ENCODE measurements at places on chromosomes 16 and 17.

DNA sequence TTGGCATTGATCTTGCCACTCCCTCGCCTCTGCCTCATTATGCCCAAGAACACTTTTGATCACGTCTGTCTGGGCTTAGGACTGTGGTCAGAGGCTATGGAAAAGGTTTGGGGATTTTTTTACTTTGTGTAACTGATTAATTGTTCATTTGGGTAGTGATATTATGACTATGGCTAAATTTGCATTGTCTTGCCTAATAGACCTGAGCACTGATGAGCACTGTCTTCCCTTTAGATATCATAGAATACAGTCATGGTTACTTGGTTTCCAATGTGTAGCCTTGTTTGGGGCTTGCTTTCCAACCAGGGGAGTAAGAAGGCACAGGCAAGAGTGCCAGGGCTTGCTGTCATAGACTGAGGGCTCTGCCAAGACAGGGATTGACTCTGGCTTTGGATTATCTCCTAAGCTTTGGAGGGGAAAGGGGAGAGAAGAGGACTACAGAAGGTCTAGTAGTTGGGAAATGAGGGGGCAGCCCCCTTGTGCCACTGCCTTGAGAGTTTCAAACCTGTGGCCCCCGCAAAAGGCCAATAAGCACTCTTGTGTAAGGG is 13.7 kb downstream of the LIMD2 start:
- no peak overlapping the region for H3K4me3 ChIP-seq
- H3K27ac ChIP-seq, result no peak overlapping the region
- H3K4me1 ChIP-seq, result peaks cover 18% of the 10 kb centered on the region
- H3K27me3 ChIP-seq, result no peaks in the 10 kb centered on the region

DNA sequence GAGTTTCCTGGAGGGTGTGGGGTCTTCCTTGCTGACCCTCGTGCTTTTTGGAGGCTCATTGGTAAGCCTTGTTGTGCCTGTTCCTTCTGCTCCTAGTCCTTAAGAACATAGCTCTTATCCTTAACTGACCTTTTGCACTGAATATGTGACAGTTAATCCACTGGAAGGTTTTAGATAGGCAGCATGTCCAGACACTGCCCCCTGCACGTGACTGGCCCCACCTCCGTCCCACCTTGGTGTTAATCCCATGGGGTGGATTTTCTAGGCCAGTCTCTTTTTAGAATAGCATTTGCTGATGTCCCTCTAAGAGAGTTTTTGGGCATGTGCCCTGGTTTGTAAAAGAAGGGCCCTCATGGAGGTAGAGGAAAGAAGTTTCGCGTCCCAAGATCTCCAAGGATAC is 58.3 kb downstream of the RBFOX1 start:
- DNase-seq, result no peak
- no peaks in the 10 kb centered on the region for H3K36me3 ChIP-seq
- no peak overlapping the region for H3K4me3 ChIP-seq
- no peak overlapping the region for H3K27ac ChIP-seq

DNA sequence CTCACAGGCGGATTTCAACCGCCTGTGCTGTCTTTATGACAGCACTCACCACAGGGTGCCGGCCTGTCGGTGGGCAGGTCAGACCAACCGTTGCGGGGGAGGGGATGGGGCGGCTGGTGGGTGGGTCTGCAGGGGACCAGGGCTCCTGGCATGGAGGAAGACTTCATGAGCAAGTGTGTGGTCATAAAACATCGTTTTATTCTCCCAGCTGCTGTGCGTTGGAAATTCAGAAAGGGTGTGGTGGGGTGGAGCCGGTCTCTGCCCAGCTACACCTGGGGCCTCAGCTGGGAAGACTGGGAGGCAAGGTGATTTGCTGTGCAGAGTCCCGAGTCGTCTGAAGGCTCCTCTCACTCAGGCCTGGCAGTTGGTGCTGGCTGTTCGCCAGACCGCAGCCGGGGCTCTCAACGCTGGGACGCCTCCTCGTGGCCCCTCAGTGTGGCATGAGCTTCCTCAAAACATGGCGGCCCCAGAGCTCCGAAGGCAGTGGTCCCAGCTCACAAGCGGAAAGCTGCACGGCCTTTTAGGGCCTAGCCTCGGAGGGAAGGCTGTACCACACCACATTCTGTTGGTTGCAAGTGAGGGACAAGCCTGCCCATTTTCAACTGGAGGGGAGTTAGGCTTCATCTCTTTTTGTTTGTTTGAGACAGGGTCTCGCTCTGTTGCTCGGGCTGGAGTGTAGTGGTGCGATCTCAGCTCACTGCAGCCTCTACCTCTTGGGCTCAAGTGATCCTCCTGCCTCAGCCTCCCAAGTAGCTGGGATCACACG is 45.8 kb upstream of the GSE1 start:
- no peaks in the 10 kb centered on the region for H3K36me3 ChIP-seq
- no peak overlapping the region for H3K27ac ChIP-seq
- DNase-seq, result no peak
- H3K4me1 ChIP-seq, result peaks cover 96% of the 10 kb centered on the region
- no peaks in the 10 kb centered on the region for H3K27me3 ChIP-seq

- H3K4me3 ChIP-seq, result peak overlapping the region; percentile 100
- no peak for DNase-seq
- H3K27ac ChIP-seq, result peak overlapping the region; percentile 87
- peaks cover 26% of the 10 kb centered on the region for H3K36me3 ChIP-seq
- H3K4me1 ChIP-seq, result peaks cover 30% of the 10 kb centered on the region
Observed at GRCh38 chr17:68036304-68037147, 991 bp downstream of the KPNA2 start.

- H3K4me1 ChIP-seq, result no peaks in the 10 kb centered on the region
- H3K27me3 ChIP-seq, result no peaks in the 10 kb centered on the region
- DNase-seq, result no peak
- no peak overlapping the region for H3K27ac ChIP-seq
Observed at GRCh38 chr17:73474370-73474988, 162.7 kb upstream of the CDC42EP4 start.

GRCh38 chr17:17170346-17170985 is 35.7 kb downstream of the PLD6 start:
- no peaks in the 10 kb centered on the region for H3K27me3 ChIP-seq
- no peak for DNase-seq
- H3K27ac ChIP-seq, result no peak overlapping the region
- H3K4me1 ChIP-seq, result peaks cover 39% of the 10 kb centered on the region
- H3K36me3 ChIP-seq, result peaks cover 88% of the 10 kb centered on the region

DNA sequence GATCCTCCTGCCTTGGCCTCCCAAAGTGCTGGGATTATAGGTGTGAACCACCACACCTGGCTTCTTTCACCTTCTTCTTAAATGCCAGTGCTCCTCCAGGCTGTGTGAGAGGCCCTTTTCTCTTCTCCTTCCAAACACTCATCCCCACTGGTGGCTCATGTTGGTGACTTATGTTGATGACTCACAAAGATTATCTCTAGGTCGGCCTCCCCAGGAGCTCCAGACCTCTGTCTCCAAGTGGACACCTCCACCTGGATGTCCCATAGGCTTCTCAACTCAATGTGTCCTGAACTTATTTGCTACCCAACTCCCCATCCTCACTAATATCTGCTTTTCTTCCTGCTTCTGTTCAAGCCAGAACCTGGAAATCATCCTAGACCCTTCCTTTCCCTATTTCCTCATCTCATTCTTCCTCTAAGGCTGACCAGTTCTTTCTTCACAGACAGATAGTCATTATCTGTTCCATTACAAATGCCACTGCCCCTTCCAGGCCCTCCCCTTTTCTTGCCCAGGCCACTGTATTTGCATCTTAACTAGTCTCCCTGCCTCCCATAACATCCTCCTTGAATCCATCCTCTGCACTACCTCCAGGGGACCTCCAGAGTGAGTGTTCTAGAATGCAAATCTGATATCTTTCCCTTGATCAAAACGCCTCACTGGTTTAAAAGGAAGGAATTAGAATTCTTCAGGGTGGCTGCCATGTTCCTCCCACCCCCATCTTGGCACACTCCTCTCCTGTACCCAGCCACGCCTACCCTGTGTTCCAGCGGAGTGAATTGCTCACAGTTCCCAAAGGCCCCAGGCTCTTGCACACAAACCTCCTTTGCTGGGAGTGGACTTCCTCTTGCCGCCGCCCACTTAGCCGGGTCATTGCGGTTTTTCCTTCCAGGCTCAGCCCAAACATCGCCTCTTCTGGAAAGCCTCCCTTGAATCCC is 34.8 kb upstream of the FBXO47 start:
- peak overlapping the region; percentile 77 for H3K27ac ChIP-seq
- peak; percentile 76 for DNase-seq
- peaks cover 24% of the 10 kb centered on the region for H3K4me1 ChIP-seq
- H3K27me3 ChIP-seq, result no peaks in the 10 kb centered on the region

- no peaks in the 10 kb centered on the region for H3K36me3 ChIP-seq
- peak overlapping the region; percentile 68 for H3K27ac ChIP-seq
- no peaks in the 10 kb centered on the region for H3K27me3 ChIP-seq
- no peak overlapping the region for H3K4me3 ChIP-seq
- DNase-seq, result no peak
Observed at GRCh38 chr16:49366669-49367068, 6.9 kb upstream of the C16orf78 start.

DNA sequence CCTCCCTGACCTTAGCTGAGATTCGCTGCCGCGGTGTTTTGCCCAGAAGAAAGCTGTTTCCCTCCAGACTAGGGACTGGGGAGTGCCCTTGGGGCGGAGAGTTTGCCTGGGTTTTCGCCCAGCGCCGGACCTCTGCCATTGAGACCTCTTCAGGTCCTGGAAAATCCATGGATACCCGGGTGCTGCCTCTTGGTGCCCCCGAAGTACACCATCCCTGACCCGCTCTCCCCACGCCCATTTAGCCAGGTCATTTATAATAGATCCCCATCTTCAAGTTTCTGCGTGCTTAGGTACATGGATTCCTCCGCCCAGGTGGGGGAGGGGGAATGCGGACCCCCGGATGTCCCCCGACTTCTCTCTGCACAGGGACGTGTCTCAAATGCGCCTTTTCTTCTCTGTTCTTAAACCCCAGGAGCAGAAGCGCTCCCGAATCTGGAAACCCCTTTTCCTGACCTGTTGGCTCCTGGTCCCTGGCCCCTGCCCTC is 15.0 kb upstream of the CBX8 start:
- no peak overlapping the region for H3K27ac ChIP-seq
- no peak for DNase-seq
- H3K4me1 ChIP-seq, result peaks cover 52% of the 10 kb centered on the region

DNA sequence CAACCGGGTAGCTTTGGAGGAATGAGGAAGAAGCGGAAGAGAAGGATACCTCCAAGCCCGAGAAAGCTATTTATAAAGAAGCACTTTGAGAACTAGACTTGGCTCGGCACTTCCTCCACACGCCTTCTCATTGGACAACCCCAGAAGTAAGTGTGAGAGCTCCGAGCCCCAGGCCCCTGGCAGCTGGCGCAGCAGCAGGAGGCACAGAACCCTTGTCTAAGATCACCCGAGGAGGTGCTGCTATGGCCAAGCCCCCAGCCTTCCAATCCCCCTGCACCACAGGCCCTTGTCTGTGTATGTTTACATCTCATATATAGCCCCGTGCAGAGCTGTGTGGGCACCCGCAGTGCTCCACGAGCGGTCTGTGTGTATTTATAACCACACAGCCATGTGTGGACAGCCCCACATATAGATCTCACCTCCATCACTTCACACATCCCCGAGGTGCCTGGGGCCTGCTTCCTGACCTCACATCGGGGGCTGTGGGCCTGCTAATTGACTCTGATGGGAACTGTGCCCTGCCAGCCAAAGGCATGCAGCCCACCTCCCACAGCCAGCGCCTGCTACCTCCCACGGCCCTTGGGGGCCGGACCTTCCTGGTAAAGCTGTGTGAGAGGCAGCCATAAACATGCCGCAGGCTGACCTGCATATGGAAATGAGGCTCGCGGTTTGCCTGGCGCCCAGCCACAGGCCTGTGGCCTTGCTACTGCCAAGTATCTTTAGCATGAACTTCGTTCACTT is 96.1 kb downstream of the C17orf67 start:
- no peak overlapping the region for H3K27ac ChIP-seq
- H3K27me3 ChIP-seq, result no peaks in the 10 kb centered on the region

GRCh38 chr17:65514541-65514940 is 46.9 kb downstream of the AXIN2 start:
- H3K4me3 ChIP-seq, result no peak overlapping the region
- H3K27me3 ChIP-seq, result peaks cover 5% of the 10 kb centered on the region
- no peaks in the 10 kb centered on the region for H3K36me3 ChIP-seq
- no peak overlapping the region for H3K27ac ChIP-seq
- peak; percentile 36 for DNase-seq
- no peaks in the 10 kb centered on the region for H3K4me1 ChIP-seq

- H3K36me3 ChIP-seq, result no peaks in the 10 kb centered on the region
- peaks cover 33% of the 10 kb centered on the region for H3K4me1 ChIP-seq
- H3K27me3 ChIP-seq, result peaks cover 63% of the 10 kb centered on the region
- peak within 1 kb of the TSS; percentile 68 for H3K4me3 ChIP-seq
Observed at GRCh38 chr16:68644715-68645493, at the start of gene CDH3. Gene CDH3 (plus strand): TSS chr16:68645310. CDS start chr16:68645380, 70 bp downstream.

GRCh38 chr16:24936151-24936550 is 79.0 kb downstream of the ARHGAP17 start:
- no peak overlapping the region for H3K27ac ChIP-seq
- no peaks in the 10 kb centered on the region for H3K27me3 ChIP-seq
- H3K4me1 ChIP-seq, result no peaks in the 10 kb centered on the region
- H3K4me3 ChIP-seq, result no peak overlapping the region
- peaks cover 99% of the 10 kb centered on the region for H3K36me3 ChIP-seq

DNA sequence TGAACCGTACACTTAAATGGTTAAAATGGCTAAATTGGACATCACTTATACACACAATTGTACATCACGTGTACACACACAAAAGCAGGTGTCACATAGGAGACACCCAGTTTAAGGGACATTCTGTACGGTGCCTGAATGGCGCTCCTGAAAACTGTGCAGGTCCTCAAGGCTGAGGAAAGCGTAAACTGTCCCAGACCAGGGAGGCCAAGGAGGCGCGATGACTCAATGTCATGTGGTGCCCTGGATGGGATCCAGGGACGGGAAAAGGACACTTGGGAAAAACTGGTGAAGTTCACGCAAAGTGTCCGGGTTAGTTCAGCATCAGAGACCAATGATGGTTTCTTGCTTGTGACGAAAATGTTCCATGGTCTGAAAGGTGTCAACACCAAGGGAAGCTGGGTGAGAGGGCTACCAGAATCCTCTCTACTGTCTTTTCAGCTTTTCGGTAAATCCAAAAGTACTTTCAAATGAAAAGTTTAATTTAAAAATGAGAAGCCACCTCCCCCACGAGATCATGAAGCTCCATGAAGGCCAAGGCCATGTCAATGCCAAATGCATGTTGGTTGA is 112.2 kb downstream of the CMIP start:
- H3K4me3 ChIP-seq, result no peak overlapping the region
- H3K27me3 ChIP-seq, result no peaks in the 10 kb centered on the region
- no peaks in the 10 kb centered on the region for H3K36me3 ChIP-seq
- no peak for DNase-seq
- no peak overlapping the region for H3K27ac ChIP-seq

- no peaks in the 10 kb centered on the region for H3K27me3 ChIP-seq
- no peaks in the 10 kb centered on the region for H3K36me3 ChIP-seq
- peak overlapping the region; percentile 81 for H3K27ac ChIP-seq
- no peak for DNase-seq
Observed at GRCh38 chr16:83995754-83996153, 27.7 kb downstream of the NECAB2 start.

- peak overlapping the region; percentile 95 for H3K27ac ChIP-seq
- no peaks in the 10 kb centered on the region for H3K36me3 ChIP-seq
- H3K27me3 ChIP-seq, result no peaks in the 10 kb centered on the region
- peak overlapping the region; percentile 88 for H3K4me3 ChIP-seq
- no peak for DNase-seq
Observed at GRCh38 chr17:18858567-18859245, 775 bp downstream of the PRPSAP2 start.

Data from spleen (tissue), 13 donors.